NCI-H1105 (cell line): ENCODE measurements at places on chromosomes 4 and X.
A peak's percentile ranks its signal among the peaks of the same experiment; 100 is the strongest.

- DNase-seq = no peak
Observed at GRCh38 chr4:40202474-40202873, 5.6 kb downstream of the RHOH start.

GRCh38 chrX:154046940-154047610, 27.4 kb upstream of the IRAK1 start:
- no peak for DNase-seq

GRCh38 chrX:107744868-107745267, 30.7 kb downstream of the TSC22D3 start:
- DNase-seq = no peak

DNA sequence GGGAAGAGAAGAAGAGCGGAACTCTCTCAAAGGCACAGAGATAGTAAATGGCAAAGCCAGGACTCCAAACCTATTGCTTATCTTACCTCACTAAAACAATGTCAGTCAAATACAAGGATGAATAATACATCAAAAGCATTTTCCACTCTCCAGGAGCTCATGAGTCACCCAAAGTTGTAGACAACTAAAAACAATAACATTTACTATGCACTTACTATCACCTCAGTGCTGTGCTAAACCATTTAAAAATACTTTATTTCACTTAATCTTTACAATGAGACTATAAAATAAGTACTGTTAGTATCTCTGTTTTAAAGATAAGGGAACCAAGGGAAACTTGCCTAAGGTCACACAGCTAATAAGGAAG, 163.2 kb upstream of the SPANXC start:
- DNase-seq = no peak

GRCh38 chr4:112647785-112648184, 10.8 kb downstream of the LARP7 start:
- no peak for DNase-seq

- no peak for DNase-seq
Observed at GRCh38 chr4:182680234-182680653, 236.9 kb downstream of the DCTD start.

- no peak for DNase-seq
Observed at GRCh38 chrX:21926527-21927278, 13.8 kb upstream of the SMS start.

DNA sequence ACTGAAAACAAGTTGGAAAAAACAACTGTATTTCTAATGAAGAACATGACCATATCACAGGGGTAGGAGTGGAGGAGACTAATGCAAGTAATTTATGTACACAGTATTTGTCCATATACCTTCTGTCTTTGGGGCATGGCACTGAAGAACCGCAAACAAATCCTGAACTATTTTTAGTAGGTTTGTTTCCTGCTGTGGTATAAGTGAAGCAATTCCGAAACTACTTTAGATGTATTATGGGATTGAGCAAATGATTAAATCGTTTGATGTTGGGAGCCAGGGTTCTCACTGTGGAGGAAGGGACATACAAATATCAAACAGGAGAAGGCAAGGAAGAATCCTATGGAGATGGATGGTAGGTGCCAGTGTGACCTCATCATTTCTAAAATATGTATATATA, 18.9 kb upstream of the SH3KBP1 start:
- no peak for DNase-seq

GRCh38 chr4:166435449-166435848, 562.4 kb downstream of the TLL1 start:
- DNase-seq = no peak

GRCh38 chrX:28133763-28134162, 152.5 kb upstream of the DCAF8L1 start:
- DNase-seq = no peak

DNA sequence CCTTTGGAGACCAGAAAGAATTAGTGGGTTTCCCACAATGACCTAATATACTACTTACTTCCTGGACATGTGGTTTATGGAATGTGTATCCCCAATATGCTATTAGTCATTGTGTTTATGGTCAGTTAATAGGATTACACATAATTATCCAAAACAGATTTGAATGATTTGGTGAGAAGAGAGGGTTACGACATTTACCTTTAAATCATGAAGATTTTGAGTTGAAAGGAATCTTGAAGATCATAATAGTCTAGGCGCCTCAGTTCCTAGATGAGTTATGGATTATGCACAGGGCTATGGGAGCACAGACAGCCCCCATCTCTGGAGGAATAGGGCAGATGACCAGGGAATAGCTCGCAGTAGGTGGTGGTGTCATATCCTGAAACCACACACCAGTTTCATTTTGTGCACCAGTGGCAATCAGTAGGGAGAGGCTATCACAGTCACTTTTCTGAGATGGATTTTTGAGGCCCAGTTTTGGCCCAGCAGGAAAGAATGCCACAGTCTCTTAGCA, 61.3 kb downstream of the SEPTIN11 start:
- DNase-seq = no peak

DNA sequence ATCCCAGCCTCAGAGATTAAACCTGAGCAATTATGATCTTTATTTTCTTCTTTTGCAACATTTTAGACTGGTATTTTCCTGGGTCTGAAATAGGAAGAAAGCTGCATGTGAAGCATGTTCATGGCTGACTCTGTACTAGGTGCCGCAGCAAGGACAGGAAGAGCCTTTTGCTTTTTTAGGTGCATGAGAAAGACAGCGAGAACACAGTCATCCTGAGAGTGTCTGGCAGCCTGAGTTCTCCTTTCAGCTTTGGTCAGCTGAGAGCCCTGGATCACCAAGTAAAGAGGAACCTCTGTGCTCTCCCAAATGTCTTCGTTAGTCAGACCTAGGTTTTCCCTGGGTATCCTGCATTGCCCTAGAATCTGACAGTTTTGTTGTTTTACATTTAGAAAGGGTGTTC, 29.8 kb downstream of the FAM149A start:
- DNase-seq = no peak

DNA sequence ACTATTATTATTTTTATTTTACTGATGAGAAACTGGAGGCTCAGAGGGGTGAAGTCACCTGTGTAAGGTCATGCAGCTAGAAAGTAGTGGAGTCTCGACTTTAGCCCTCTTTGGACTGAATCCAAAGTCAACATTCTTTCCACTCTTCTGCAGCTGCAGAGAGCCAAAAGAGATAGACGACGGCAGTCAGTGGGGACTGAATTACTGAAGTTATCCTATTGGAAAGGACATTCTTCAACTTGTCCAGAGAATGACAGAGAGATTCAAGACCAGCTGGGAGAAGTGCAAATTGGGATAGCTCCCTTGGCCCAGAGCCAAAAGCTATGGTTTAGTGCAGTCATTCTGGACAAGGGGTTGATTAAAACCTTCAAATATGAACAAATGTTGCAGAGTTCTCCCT, 42.5 kb downstream of the VGLL1 start:
- peak; percentile 40 for DNase-seq

DNA sequence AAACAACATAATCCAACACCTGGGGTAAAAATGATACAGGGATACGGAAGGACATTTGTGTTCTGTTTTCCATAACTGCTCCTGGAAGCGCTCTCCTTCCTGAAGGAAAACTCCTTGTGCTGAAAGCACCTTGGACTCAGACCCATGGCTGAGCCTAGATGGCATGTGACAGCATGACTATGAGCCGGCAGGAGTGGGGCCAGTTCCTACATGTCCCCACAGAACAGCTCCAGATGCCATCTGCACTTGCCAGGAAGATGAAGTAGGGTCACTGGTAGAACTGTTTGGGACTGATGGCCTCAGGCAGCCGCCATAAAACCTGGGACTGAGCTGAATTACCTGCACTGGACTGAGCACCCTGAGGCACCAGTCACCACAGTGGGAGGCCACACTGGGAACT, 56.0 kb upstream of the BCLAF3 start:
- DNase-seq = no peak

DNA sequence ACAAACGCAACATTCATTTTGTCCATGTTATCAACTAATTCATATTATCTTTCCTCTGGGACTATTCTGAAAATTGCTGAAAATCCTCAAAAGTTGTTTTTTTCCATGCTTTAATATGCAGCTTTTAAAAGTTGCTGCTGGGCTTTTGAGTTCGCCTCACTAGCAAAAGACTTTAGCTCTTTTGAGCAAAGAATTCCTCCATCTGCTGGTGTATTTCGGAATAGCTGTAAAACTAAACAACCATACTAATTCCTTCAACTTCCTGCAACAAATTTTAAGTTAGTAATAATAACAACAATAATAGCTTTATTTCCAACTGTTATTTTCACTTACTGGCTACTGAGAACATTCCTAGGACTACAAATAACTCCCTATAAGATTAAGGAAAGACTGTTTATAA, 124.5 kb upstream of the PLAC1 start:
- DNase-seq = no peak

- DNase-seq = no peak
Observed at GRCh38 chr4:124970011-124970410, 257.5 kb upstream of the ANKRD50 start.

DNA sequence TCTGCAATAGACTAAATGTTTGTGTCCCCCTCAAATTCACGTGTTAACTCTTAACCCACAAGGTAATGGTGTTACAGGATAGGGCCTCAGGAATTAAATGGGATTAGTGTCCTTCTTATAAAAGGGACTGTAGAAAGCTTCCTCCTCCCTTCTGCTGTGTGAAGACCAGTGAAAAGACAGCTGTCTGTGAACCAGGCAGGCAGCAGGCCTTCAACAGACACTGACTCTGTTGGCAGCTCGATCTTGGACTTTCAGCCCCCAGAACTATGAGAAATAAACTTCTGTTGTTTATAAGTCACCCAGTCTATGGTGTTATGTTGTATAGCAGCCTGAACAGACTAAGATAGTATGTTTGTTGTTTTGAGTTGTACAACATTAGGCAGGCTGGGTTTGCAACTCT, 208.1 kb downstream of the GBA3 start:
- DNase-seq = no peak

DNA sequence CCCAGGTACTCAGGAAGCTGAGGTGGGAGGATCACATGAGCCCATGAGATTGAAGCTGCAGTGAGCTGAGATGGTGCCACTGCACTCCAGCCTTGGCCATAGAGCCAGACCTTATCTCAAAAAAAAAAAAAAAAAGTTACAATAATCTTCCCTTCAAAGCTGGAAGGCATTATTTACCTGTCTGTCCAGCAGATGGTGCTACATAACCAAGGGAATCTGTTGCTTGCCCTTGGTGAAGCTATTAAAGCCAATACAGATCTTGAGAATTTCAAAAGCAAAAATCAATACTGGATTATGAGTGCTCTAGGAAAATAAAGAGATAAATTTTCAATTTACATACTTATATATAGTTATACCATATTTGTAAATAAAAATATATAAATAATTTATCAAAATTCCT, 25.9 kb downstream of the PKD2 start:
- DNase-seq = peak; percentile 23

GRCh38 chrX:4253092-4253491, 539.6 kb upstream of the PRKX start:
- DNase-seq = no peak

- DNase-seq = no peak
Observed at GRCh38 chr4:5218376-5219069, 167.2 kb downstream of the STK32B start.

GRCh38 chr4:46994007-46994405, 625 bp upstream of the GABRA4 start:
- no peak for DNase-seq

DNA sequence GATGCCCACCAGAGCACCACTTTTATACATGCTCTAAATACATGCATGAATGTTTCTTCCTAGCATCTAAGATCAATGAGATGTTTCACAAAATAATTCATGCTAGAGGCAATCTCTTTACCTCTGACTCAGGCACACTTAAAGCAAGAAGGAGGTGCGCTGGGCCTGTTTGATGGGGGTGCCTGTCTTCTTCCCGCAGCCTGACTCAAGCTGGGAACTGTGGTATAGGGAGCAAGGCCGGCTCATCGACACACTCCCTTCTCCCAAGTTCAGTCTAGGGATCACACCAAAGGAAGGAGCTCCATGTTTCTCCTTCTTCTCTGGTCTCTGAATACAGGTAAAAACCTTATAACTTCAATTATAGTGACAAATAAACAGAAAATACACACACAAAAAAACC, 333.8 kb upstream of the MAD2L1 start:
- no peak for DNase-seq

- no peak for DNase-seq
Observed at GRCh38 chrX:96480081-96480480, 204.6 kb upstream of the DIAPH2 start.

- no peak for DNase-seq
Observed at GRCh38 chr4:150119492-150119891, 41.2 kb downstream of the DCLK2 start.

DNA sequence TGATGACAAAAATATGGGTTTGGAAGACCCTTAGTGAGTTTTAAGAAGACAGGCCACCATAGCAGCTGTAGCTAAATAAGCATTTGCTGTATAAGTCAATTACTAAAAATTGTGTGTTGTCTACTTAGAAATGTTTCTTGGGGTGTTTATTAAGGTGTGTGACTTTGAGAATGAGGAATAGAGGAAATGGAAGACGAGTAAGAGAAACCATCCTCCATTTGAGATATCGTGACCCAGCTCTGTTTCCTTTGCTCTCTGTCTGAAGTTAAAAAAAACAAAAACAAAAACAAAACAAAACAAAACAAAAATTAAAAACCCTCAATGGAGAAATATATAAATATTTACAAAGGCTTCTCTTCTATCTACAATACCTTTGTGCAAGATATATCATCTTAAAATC, 41.7 kb upstream of the FAM9C start:
- no peak for DNase-seq

- peak; percentile 34 for DNase-seq
Observed at GRCh38 chr4:108141213-108141950, 27.4 kb downstream of the LEF1 start.

DNA sequence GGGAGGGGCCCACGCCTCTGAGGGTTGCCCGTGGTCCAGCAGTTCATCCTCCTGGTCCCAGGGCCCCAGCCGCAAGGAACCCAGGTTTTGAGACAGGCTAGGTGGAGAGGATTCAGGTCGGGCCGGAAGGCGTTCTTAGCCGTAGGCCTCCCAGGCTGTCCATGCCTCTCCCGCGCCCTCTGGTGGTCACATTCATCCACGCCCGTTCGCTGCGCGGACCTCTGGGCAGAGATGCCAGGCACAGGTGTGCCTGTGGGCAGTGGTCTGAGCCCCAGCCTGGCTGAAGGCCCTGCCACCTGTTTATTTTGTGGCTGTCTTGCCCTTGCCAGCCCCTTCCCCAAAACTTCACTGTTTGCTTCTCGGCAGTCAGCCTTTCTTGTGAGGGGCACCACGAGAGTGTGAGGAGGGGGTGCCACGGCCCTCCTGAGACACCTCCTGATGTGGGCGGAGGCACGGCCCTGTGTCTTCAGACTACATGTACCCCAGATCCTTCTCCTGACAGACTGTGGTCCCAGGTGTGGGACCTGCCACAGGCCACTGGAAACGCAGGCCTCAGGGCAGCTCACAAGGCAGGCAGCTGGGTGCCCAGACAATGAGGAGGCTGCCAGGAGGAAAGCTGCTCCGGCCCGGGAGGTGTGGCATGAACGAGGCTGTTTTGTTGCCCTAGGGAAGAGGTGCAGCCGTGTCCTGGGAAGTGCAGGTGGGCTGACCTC, 5.0 kb downstream of the UVSSA start:
- DNase-seq = peak; percentile 20

DNA sequence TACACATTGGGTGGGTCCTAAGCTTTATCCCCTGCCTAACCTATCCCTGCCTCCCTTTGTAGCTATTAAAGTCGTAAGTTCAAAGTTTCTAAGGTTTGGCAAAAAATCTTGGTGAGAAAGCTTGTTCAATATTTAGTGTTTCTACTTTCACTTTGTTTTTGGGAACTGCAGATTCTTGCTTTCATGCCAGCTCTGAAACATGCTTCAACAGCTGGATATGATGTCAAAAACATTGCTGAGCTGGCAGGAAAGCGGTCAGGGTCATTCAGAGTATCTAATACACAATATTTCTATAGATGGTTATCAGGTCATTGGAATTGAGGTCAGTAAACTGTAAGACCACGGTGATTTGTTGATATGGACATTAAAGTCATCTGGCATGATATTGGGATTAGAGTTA, 19.7 kb downstream of the CENPI start:
- DNase-seq = no peak
